ENCODE measurements at places on chromosomes 3 and 15. TPM values are rescaled to one million over a fixed set of nuclear protein-coding genes. Genes with fewer than 3 reads are reported as not detected.

GRCh38 chr3:20056725-20057611 lies 16.7 kb downstream of the KAT2B start:
- no peaks in the 10 kb centered on the region for H3K27me3 ChIP-seq
- no peak overlapping the region for H3K4me3 ChIP-seq
- H3K4me1 ChIP-seq: peaks cover 16% of the 10 kb centered on the region
- H3K27ac ChIP-seq: peak overlapping the region; percentile 8
- DNase-seq: no peak

The SYNPR gene
- polyA plus RNA-seq: not detected

- H3K4me1 ChIP-seq: no peaks in the 10 kb centered on the region
- H3K36me3 ChIP-seq: no peaks in the 10 kb centered on the region
- H3K27me3 ChIP-seq: no peaks in the 10 kb centered on the region
- no peak for DNase-seq
- no peak overlapping the region for H3K27ac ChIP-seq
Measured at GRCh38 chr3:118688396-118688884, 346.2 kb downstream of the IGSF11 start.

DNA sequence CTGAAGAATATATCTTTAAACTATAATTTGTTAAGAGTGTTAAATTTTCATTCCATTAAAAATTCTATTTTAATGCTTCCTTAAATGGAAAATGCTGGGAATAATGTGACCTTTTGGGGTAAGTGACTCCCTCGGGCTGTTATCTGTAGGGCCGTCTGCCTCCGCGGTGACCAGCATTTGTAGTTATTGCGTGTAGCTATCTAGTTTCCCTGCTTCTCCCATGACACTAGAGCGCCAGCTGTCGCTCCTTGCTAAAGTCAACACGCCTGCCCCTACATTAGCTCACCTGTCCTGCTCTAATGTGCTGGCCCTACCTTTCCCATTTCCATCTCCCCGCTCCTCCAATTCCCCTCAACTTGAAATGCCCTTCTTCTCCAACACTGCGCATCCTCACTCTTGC lies 12.4 kb upstream of the CHRM5 start:
- H3K36me3 ChIP-seq: no peaks in the 10 kb centered on the region
- no peak overlapping the region for H3K27ac ChIP-seq
- no peak for DNase-seq
- H3K4me1 ChIP-seq: no peaks in the 10 kb centered on the region
- no peaks in the 10 kb centered on the region for H3K27me3 ChIP-seq
- H3K4me3 ChIP-seq: no peak overlapping the region

DNA sequence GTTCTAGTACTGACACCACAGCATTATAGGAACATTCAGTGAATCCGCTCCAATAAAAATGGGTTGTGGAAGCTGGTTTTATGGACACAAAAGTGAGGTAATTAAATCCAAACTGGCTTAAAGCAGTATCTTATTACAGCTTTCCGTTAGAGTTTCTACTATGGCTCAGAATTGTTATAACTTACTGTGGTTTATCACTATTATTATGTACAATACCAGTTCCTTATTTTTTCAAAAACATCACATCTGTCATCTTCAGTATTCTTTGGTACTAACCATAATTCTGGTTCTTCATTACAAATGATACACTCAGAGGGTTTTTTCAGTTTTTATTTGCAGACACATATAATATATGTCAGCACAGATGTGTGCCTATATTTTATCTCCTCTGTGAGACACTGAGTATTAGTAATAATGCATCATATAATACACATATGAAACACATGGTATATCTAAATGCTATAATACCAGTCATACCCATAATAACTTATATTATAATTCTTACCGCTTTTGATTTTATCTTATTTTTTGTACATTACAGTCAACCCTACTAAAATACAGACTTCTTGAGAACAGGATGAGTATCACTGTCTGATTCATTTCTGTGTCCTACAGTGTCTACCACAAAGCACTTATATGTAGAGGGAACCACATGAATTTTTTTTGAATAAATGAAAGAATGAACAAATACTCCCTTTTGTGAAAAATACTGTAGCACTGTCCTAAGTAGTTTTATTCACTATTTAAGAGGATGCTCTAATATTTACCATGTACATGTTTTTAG lies 39.0 kb downstream of the CMSS1 start:
- H3K36me3 ChIP-seq: no peaks in the 10 kb centered on the region
- H3K4me3 ChIP-seq: no peak overlapping the region
- no peaks in the 10 kb centered on the region for H3K27me3 ChIP-seq
- H3K27ac ChIP-seq: no peak overlapping the region
- no peak for DNase-seq

DNA sequence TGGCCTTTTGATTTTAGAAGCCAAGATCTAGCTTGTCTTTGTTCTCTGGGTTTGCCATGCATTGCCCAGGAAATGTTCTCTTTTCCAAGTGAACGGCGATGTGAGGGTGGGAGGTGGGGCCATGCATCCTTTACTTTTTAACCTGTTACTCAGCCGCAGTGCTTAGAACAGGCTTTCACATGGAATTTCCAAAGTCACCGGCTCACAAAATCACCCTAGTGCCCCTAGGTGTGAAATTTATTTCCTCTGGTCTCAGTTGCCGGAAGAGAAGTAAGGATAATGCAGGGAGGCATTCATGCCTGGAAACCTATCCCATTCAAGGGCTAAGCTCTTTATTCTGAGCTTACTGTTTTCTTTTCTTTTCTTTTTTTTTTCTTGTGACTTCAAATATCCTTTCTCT lies 93.2 kb downstream of the CACNA2D3 start:
- no peaks in the 10 kb centered on the region for H3K4me1 ChIP-seq
- H3K27ac ChIP-seq: no peak overlapping the region
- DNase-seq: no peak

DNA sequence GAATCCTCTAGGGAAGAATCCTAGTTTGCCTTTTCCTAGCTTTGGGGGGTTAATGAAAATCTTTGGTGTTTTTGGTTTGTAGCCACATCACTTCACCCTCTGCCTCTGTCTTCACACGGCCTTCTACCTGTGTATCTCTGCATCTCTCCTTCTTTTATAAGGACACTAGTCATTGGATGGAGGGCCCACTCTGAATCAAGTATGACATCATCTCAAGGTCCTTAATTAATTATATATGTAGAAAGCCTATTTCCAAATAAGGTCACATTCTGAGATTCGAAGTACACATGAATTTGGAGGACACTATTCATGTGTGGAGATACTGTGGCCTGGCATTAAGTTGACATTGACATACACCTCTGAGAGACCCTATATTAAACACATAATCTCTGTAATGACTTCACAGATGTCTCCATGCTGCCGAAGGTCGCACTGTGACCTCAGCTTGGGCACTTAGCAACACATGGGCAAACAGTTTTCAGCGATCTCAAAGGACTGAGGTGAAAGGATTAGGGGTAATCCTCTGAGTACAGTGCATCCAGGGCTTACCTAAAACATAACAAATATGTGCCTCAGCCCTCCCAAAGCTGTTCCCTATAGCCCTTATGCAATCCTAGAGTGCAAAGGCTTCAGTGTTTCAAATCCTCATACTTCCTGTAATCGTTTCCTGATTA lies 446.0 kb downstream of the FGF12 start:
- H3K4me1 ChIP-seq: no peaks in the 10 kb centered on the region
- no peak overlapping the region for H3K4me3 ChIP-seq
- H3K27ac ChIP-seq: no peak overlapping the region

The ZNF385D gene
- 57.0 TPM for polyA plus RNA-seq

DNA sequence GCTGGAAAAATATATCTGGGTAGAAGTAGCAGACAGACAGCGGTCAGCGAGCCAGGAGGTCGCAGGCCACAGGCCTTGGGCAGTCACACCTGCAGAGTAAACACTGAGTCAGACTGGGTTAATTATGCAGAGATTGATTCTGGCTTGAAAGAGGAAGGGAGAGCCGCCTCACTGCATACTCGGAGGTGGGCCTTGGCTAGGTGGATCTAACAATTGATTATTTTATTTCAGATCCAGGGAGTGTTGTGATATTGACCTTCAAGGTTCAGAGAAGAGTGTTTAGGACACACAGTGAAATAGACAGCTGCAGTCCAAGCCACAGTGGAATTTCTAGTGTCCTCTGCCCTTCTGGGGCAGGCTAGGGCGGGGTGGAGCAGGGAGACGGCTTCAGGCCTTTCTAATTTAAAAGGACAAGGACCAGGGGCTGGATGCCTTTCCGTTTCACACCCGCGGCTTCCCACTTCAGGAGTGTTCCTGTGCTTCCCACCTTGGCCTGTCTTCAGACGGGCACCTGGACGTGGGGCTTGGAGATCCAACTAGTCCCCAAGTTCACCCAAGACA lies 237.3 kb downstream of the XXYLT1 start:
- H3K36me3 ChIP-seq: no peaks in the 10 kb centered on the region
- H3K4me1 ChIP-seq: no peaks in the 10 kb centered on the region
- H3K27ac ChIP-seq: no peak overlapping the region
- no peak for DNase-seq
- H3K27me3 ChIP-seq: no peaks in the 10 kb centered on the region

DNA sequence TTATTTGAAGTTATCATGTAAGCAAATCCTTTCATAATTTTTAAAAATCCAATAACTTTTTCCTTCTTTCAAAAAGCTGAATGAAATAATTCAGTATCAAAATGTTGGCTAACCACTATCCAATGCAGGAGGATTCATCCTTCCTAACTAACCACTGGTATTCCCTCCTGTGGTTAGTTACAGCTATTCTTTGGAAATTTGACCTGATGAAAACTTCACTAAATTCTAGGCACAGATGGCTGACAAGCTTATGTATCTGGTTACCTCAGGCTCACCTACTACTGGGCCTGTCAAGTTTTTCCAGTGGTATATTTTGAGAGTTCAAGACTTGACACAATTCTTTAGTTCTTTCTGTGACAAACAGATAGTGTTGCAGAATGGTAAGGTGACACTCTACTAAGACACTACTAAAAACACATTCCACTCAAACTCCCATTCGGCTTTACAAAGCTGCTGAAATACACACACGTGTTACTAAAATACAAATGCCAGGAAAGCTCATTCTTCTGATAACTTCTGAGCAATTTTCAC lies 15.8 kb downstream of the NPTN start:
- no peak for DNase-seq
- H3K27me3 ChIP-seq: no peaks in the 10 kb centered on the region
- H3K27ac ChIP-seq: no peak overlapping the region

DNA sequence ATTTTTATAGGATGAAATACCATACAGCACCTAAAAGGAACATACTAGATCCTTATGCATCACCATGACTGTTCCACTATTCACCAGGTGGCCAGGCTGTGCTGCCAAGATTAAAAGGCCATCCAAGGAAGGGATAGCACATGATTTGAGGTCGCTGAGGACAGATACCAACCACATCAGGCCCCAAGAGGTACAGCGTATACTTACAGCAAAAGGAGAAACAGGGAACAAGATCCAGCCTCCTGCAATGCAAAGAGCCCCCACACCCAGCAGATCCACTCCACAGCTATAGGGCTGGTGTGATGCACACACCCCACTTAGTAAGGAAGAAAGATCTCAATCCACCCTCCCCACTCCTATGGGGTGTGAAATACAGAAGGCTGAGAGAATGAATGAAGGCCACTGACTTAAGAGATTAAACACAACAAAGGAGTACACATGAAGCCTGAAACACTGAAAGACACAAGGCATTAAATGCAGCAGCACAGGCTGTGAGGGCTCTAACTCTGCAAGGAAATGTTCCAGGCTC lies 32.0 kb upstream of the ZNF445 start:
- H3K36me3 ChIP-seq: no peaks in the 10 kb centered on the region
- DNase-seq: peak; percentile 51
- H3K4me3 ChIP-seq: peak overlapping the region; percentile 82
- no peaks in the 10 kb centered on the region for H3K27me3 ChIP-seq
- no peaks in the 10 kb centered on the region for H3K4me1 ChIP-seq
- H3K27ac ChIP-seq: peak overlapping the region; percentile 92

GRCh38 chr15:48001393-48002039 lies 119.3 kb upstream of the SLC24A5 start:
- H3K27me3 ChIP-seq: no peaks in the 10 kb centered on the region
- H3K4me3 ChIP-seq: no peak overlapping the region
- H3K4me1 ChIP-seq: no peaks in the 10 kb centered on the region
- no peak overlapping the region for H3K27ac ChIP-seq
- no peak for DNase-seq
- no peaks in the 10 kb centered on the region for H3K36me3 ChIP-seq

GRCh38 chr3:52857133-52857532 lies 22.3 kb upstream of the MUSTN1 start:
- DNase-seq: no peak
- no peaks in the 10 kb centered on the region for H3K36me3 ChIP-seq
- no peaks in the 10 kb centered on the region for H3K4me1 ChIP-seq

DNA sequence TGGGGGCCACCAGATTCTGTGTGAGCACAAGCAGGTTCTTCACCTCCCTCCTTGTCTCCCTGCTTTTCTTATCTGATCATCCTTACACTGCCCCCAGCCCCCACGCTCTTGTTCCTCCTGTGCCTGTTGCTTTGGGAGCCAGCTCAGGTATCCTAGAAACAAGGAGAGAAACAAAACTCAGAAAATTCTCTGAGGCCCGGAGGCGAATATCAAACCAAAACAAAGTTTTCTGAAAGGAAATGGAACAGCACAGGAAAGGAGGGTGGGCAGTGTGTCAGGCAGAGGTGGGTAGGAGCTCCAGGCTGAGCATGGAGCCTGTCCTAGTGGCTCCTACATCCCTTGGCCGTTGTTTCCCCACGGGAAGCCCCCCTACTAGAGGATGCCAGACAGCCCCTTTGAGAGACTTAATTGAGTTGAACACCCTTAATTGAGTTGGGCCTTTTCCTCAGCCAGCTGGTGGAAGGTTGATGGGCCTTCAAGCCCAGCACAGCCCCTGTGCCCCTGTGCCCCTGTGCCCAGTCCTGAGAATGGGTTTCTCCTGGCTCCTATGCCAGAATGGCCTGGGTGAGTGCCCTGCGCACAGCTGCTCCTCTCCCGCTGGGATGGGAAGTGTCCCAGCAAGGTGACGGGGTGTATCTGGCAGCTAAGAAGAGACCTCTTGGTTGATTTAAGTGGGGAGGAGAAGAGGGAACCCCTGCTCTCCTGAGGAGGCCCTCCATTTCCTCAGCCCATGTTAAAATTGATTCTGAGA lies 22.8 kb upstream of the JMJD7 start:
- H3K4me3 ChIP-seq: no peak overlapping the region
- H3K36me3 ChIP-seq: no peaks in the 10 kb centered on the region
- DNase-seq: no peak
- peak overlapping the region; percentile 33 for H3K27ac ChIP-seq
- H3K27me3 ChIP-seq: no peaks in the 10 kb centered on the region

GRCh38 chr15:47961401-47962090 lies 159.2 kb upstream of the SLC24A5 start:
- H3K4me1 ChIP-seq: no peaks in the 10 kb centered on the region
- H3K27ac ChIP-seq: no peak overlapping the region
- no peaks in the 10 kb centered on the region for H3K36me3 ChIP-seq
- no peaks in the 10 kb centered on the region for H3K27me3 ChIP-seq

- H3K4me1 ChIP-seq: no peaks in the 10 kb centered on the region
- DNase-seq: peak; percentile 7
- H3K4me3 ChIP-seq: no peak overlapping the region
- no peaks in the 10 kb centered on the region for H3K36me3 ChIP-seq
Measured at GRCh38 chr15:31149088-31149505, 47.6 kb upstream of the TRPM1 start.

The CHRM5 gene
- 1.3 TPM for polyA plus RNA-seq

All from testis (tissue), 5 donors.